Ascending aorta (tissue), 2 donors: ENCODE measurements at places on chromosomes 6 and 20.

- DNase-seq = no peak
These were observed 29.2 kb downstream of the ISM1 start for GRCh38 chr20:13250251-13250650.

DNA sequence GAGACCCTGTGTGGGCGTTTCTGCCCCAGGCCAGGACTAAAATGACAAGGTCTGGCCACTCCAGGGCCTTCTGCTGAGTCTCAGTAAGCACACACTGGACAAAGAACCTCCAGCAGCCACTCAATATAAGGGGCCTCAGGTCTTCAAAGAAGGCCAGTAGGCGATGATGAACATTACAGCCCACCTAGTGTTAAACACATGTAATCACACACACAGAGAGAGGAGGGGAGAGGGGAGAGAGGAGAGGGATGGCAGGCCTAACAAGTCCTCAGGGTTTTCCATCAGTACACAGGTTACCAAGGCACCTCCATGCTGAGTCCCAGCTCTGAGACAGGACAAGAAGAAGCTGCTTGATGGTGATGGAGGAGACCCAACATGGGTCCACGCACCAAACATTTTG is 325.6 kb downstream of the PTPRT start:
- no peak for DNase-seq

- DNase-seq = no peak
These were observed 4.5 kb upstream of the EPB41L2 start for GRCh38 chr6:131067521-131067920.

- no peak for DNase-seq
These were observed 12.1 kb upstream of the TSPYL1 start for GRCh38 chr6:116291701-116292396.

DNA sequence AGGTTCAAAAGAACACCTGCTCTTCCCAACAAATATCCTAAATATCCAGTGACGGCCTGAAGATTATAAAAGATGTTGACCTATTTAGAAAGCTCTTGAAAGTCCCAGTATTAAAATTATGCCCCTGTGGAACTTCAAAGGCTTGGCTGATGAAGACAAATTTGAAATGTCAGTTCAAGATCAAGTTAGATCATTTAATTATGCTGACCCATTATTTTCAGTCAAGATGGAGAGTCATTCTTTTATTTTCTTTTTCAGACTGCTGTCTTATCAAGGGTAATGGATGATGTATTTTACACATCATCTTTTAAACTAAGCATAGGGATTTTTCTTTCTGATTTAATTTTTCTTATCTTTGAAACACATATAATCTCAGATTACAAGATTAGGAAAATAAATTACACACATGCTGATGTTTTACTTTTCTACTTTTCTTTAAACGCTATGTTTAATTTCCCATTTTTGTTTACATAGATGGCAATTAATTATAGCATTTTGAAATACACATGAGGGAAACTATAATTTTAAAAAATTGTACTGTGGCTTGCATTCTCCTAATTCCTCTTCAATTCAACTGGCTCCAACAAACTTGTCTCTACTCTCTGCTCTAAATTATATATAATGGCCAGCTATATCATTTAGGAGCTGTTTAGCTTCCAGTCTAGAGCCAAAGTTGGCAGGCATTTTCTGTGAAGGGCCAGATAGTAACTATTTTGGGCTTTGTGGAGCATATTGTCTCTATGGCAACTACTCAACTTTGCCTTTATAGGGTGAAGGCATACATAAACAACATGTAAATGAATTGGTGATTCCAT is 123.7 kb downstream of the RCAN2 start:
- DNase-seq = no peak

- DNase-seq = no peak
These were observed 3.9 kb upstream of the PRDM13 start for GRCh38 chr6:99602520-99603420.

DNA sequence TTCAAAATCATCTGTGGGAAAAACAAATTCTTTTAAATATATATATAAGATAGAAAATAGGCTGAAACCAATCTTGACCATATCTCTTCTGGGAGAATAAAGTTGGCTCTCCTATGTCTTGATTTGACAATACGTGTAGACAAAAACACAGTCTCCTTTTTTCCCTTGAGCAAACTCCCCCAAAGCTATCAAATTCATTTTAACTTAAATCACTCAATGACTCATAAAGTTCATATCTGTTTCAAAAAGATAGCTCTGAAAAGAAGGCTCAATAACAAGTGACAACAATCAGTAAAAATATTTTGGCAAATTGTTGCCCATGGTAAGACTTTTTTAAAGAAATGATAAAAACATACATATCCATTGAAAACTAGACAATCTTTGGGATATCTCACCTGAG is 236.0 kb upstream of the TENT5A start:
- no peak for DNase-seq

GRCh38 chr6:99590728-99591672 is 15.6 kb upstream of the PRDM13 start:
- DNase-seq = no peak
